ENCODE measurements at places on chromosomes 1 and 21. TPM values are rescaled to one million over a fixed set of nuclear protein-coding genes. Genes with fewer than 3 reads are reported as not detected.

Gene EGLN1
- total RNA-seq = 18.8 TPM

Gene KIF26B
- total RNA-seq = 0.11 TPM

Gene LIN28A
- not detected for total RNA-seq

DNA sequence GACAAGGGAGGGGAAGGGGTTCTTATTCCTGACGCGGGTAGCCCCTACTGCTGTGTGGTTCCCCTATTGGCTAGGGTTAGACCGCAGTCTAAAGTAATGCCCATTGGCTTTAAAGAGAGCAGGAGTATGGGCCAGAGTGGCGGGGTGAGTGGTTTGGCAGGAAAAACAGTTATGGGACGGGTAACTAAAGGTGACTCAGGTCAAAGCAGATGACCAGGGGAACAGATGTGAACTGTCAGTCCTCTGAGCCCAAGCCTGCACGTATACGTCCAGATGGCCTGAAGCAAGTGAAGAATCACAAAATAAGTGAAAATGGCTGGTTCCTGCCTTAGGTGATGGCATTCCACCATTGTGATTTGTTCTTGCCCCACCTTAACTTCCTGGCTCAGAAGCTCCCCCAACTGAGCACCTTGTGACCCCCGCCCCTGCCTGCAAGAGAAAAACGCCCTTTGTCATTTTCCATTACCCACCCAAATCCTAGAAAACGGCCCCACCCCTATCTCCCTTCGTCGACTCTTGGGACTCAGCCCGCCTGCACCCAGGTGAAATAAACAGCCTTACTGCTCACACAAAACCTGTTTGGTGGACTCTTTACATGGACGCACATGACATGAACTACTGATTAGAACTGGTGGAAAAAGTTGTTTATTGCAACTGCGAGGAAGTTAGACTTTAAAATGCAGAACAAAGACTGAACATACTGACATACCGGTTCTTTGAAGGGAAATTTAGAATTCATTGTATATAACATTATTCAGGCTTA, 758 bp upstream of the ATAD3B start:
- peak overlapping the region; percentile 90 for H3K4me3 ChIP-seq
- no peaks in the 10 kb centered on the region for H3K36me3 ChIP-seq
- peaks cover 13% of the 10 kb centered on the region for H3K4me1 ChIP-seq
- H3K27ac ChIP-seq = peak overlapping the region; percentile 68

- H3K36me3 ChIP-seq = no peaks in the 10 kb centered on the region
- no peak overlapping the region for H3K4me3 ChIP-seq
Measured at GRCh38 chr1:223513309-223513708, 120.1 kb downstream of the CCDC185 start.

DNA sequence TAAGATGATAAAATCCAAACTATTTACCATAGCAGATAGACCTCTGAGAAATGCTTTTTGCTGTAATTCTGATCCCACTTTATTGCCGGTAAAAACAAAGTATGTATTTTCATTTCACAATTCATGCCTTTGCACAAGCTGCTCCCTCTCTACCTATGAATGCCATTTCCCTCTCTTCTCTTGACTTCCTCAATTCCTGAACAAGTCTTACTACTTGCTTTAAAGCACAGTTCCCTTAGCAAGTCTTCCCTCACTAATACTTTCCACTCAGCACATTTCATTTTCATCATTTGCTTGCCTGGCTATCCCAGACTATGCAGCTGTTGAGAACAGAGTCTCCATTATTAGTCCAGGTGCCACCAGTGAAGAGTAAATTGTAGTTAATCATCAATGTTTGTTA, 13.8 kb downstream of the GPATCH2 start:
- no peaks in the 10 kb centered on the region for H3K27me3 ChIP-seq
- DNase-seq = no peak
- 0 out of 2 replicates have a peak, but pooled peaks cover 11% of the 10 kb centered on the region for H3K36me3 ChIP-seq
- H3K27ac ChIP-seq = no peak overlapping the region
